NCI-H1436 (cell line): ENCODE measurements at places on chromosomes 12 and 14.

GRCh38 chr14:69625299-69626131, 14.1 kb downstream of the SUSD6 start:
- no peak for DNase-seq

DNA sequence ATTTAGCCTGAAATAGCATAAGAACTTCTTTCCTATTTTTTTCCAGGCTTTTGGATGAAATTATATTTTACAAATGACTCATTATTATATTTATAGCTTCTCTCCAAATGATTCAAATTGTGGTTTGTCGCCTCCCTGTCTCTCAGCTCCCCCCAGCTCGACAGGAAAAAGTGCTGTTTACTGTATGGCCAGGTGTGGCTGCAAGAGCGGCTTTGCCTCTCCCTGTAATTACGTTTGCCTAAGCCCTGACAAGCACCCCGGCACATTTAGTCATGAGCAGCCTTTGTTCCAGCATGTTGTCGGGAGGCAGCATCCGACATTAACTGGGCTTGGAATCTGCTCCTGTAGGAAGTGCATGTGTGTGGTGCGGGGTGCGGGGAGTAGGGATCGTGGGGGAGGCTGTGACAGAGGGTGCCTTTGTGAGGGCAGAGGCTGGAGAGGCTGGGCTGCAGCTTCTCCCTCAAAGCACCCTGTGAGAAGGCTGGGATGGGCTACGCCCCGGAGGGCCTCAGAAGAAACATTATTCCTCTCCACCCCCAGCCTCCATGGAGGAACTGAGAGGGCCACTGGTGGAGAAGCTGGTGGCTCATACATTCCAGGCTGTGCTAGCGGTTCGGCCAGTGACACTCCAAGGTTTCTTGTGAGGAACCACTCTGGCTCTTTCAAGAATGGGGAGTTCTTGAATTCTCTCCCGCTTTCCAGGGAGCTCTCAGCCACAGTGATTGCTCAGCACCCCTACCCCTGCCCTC, 42.1 kb upstream of the CTDSP2 start:
- peak; percentile 77 for DNase-seq

GRCh38 chr12:111312708-111313107, 56.2 kb downstream of the PHETA1 start:
- DNase-seq, result no peak

DNA sequence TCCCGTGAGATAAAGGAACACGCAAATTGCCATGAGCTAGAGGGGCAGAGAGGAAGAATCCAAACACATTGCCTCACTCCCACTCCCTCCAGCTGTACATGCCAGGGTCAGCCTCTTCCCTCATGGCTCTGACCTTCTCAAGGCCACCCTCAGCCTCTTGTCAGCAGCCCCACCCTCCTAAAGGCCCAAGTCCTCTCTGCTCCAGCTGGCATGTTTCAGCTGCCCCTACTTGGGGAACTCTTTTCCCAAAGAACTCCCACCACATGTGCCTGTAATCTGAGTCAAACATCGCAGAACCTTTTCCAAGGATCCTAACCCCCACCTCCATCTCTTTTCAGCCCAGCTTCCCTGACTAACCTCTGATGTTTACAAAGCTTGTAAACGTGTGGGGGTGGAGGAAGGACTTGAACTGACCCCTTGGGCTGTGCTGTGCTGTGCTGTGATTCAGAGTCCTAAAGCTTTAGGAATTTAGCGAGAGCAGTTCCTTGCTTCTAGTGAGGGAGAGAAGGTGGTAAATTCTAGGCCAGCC, 7.3 kb upstream of the CACNB3 start:
- no peak for DNase-seq

DNA sequence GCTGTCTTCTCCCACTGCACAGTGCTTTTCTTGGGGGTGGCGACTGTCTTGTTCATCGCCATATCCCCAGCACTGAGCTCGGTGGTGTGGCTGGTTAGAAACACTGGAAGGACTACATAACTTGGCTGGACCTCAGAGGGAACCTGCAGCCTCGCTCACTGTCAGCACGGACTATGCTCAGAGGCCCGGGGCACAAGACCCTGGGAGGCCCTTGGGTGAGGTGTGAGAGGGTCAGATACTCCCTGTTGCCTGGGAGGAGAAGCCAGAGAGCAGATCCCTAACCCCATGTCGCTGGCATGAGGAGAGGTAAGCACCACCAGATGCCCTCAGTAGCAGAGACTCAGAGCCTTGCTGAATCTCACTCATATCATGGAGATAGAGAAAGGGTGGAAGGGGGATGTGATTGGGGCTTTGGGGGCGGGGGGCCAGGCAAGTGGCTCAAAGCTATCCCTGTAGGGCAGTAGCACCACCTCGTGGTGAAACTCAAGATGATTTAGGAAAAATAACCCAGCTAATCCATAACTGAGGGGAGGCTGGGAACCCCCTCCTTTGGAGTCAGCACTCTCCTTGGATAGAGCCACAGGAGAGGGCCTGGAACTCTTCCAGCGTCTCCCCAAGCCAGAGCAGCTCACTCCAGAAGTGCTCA, 18.7 kb upstream of the HDAC7 start:
- DNase-seq, result peak; percentile 14

DNA sequence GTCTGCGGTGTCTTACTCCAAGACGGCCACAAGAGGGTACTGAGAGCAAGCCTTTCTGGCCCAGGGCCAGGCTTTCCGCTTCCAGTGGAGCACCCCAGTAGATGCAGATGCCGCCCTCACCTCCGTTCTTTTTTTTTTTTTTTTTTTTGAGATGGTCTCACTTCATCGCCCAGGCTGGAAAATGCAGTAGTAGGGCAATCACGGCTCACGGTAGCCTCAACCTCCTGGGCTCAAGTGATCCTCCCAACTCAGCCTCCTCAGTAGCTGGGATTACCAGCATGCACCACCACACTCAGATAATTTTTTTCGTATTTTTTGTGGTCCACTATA, 5.6 kb upstream of the LBHD2 start:
- peak; percentile 81 for DNase-seq
